SJSA1 (cell line): ENCODE measurements at places on chromosomes 1 and 21.

- DNase-seq: no peak
Measured at GRCh38 chr1:215594640-215595039, 27.5 kb downstream of the KCTD3 start.

DNA sequence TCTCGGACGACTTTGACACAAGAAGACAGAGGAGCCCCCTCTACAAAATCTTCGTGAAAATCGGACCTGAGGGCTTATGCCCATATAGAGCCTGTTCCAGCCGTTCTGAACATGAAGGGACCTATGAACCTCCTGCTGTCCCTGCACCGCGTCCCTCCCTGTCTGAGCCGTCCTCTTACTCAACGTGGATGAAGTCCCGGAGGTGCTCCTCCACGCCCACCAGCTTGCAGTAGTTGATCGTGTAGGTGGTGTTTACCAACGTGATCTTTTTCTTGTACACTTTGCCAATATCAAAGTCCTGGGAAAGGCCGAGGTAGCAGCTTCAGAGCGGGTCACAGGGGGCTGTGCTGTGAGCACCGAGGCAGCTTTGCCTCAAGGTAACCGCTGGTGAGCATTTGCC, 40.0 kb downstream of the CFAP74 start:
- no peak for DNase-seq

DNA sequence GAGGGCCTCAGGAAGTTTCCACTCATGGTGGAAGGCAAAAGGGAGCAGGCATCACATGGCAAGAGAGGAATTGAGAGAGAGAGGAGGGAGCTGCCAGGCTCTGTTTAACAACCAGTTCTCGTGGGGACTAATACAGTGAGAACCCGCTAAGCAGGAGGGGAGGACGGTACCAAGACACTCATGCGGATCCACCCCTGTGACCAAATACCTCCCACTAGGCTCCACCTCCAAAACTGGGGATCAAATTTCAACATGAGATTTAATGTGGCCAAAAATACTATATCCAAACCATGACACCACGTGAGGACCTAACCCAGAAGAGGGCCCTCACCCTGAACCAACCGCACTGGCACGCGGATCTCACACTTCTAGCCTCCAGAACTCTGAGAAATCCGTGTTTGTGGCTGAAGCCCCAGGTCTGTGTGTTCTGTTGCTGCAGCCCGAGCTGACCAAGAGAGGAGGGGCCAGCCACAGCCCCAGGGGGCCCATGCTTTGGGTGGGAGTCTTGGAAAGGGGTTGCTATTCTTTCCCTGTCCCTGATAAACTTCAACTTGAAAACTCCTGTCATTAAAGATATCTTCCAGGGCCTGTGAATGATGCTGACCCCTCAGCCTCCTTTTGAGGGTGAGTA, 32.0 kb downstream of the TRIM67 start:
- DNase-seq: no peak

GRCh38 chr1:223500560-223501425, 107.6 kb downstream of the CCDC185 start:
- DNase-seq: peak; percentile 90

GRCh38 chr1:58397187-58397820, 149.2 kb downstream of the OMA1 start:
- peak; percentile 32 for DNase-seq

GRCh38 chr1:201513498-201514243, 6.7 kb upstream of the CSRP1 start:
- DNase-seq: no peak

- no peak for DNase-seq
Measured at GRCh38 chr1:32249831-32250525, 1.1 kb upstream of the LCK start.

DNA sequence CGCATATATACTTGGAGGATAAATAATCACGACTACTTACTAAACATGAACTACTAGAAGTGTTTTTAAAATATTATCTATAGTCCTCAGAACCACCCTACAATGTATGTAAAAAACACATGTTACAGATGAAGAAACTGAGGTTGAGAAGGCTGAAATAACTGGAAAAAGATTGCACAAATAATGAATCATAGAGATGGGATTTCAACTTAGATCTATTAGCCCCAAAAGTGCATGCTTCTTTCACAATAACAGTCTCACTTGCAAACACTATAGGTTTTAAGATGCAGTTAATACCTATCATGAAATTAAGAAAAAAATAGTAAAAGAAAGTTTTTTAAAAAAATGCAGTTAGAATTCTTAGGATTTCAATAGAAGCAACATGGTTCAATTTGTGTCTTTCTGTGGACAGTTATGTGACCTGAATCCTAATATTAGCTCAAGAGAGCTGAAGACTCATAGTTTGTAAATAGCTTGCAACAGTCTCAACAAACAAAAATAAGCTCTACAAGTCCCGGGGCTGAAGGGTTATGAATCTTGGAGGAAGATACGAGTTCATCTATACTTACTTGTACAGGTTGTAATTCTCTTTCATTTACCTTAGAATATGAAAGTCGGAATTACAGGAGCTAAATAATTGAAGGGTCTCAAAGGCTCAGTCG, 58.6 kb upstream of the NTPCR start:
- DNase-seq: no peak

DNA sequence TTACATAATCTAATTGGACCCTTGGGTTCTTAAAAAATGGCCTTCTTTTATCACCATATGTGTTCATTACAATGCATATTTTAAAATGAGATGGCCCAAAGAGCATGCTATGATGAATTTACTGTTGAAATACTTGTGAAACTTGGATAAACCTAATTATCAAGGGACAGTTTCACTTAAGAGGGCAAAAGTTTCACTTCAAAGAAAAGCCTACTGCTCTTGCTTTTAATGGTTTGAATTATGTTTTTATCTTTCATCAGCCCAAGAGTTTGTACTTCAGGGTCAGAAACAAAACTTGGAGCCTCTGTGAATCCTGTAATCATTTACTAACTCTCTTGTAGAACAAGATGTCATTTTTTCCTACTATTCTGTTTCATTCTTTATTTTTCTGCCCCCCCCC, 32.3 kb downstream of the POU2F1 start:
- no peak for DNase-seq

DNA sequence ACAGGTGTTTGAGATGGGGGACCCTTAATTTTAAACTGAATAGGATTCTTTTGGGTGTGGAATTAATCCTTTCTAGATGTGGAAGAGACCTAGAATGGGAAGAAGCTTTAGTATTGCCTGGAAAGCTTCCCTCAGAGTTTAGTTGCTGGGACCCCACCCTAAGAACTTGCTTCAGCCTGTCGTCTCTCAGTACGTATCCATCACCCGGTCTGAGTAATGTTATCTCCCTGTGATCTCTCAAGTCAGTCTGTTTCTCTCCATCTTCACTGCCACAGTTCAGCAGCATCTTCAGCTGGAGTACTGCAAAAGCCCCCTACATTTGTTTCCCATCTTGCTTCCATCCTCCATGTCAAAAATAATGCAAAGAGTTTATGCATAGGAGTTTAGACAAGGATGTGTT, 28.9 kb downstream of the CNST start:
- no peak for DNase-seq

- DNase-seq: no peak
Measured at GRCh38 chr1:88935522-88936222, 44.3 kb upstream of the GTF2B start.

- DNase-seq: no peak
Measured at GRCh38 chr1:180577361-180577760, 18.6 kb downstream of the OVAAL start.

DNA sequence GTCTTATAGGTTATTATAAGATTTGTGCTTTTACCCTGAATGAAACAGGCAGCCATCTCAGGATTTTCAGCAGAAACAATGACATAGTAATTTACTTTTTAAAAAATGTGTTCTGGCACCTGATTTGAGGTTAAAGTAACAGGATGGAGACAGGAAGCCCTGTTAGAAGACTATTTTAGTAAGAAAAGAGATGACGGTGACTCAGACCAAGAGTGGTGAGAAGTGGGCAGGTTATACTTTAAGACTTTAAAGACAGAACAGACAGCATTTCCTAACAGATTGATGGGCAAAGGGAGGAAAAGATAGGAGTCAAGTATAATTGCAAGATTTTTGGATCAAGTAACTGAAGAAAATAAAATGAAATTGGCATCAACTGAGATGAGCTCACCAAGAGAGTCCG, 436.8 kb upstream of the NR5A2 start:
- DNase-seq: no peak

DNA sequence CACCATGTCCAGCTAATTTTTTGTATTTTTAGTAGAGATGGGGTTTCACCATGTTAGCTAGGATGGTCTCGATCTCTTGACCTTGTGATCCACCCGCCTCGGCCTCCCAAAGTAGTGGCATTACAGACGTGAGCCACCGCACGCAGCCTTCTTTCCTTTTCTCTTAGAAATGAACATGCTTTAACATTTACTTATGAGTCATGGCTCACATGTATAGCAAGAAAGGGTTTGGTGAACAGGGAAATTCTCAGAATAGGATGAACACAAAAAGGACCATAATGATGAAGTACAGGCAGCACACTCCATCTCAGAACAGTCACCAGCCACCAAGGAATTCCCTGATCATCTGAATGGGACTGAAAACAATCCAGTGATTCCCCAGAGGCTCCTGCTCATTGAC, 9.4 kb upstream of the VAMP4 start:
- DNase-seq: no peak

DNA sequence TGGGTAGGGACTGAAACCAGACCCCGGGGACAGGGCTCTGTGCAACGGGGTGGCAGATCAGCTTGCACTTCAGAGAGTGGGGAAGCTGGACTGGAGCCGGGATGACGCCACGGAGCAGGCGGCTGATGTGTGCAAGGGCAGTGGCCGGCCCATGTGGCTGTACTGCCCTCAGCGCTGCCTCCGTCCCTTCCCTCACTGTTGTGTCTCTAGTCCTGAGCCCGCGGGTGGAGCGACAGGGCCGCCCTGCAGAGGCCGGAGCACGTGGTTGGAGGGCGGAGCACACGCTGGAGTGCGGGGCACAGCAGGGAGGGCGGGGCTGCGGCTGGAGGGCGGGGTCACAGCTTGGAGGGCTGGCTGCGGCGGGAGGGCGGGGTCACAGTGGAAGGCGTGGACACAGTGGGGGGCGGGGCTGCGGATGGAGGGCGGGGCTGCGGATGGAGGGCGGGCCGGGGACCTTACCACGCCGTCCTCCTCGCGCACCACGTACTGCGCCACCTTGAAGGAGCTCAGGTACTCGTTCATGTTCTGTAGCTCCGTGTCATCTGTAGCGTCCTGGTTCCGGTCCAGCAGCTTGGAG, 52.4 kb downstream of the CHD5 start:
- no peak for DNase-seq

DNA sequence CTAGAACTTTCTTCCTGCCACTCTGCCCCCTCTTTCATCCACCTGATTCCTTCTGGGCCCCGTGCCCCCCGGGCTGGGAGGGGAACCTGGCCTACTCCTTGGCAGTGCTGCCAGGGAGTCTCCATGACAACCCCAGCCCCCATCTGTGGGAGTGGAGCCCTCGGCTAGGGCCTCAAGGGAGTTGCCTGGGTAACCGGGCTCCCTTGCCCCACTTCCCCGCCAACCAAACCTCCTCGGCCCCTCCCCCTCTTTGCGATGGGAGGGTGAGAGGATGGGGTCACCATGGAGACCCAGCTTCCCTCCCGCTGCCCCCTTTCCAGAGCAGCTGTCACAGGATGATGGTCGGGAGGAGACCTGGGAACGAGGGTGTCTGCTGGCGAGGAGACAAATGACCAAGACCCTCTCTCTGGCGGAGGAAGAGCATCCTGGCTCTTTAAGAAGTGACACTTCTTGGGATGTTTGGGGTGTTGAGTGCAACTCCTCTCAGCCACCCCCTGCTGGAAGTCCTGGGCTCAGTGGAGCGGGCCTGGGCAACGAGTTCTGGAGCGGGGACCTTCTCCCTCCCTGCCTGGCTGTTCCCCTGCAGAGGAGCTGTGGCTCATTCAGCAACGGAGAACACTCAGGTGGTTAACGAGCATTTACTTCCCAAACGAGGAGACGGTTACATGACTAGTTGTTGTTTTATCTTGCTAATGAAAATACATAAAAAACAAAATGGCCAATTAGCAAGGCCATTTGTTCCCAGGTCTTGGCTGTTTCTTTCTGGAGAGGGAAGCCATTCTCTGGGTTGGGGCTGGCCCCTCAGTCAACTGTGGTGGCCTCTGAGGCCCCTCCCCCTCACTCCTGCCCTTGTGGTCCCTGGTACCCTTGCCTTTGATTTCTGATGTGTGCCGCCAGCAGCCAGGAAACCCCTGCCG, 82.8 kb downstream of the UBIAD1 start:
- no peak for DNase-seq

DNA sequence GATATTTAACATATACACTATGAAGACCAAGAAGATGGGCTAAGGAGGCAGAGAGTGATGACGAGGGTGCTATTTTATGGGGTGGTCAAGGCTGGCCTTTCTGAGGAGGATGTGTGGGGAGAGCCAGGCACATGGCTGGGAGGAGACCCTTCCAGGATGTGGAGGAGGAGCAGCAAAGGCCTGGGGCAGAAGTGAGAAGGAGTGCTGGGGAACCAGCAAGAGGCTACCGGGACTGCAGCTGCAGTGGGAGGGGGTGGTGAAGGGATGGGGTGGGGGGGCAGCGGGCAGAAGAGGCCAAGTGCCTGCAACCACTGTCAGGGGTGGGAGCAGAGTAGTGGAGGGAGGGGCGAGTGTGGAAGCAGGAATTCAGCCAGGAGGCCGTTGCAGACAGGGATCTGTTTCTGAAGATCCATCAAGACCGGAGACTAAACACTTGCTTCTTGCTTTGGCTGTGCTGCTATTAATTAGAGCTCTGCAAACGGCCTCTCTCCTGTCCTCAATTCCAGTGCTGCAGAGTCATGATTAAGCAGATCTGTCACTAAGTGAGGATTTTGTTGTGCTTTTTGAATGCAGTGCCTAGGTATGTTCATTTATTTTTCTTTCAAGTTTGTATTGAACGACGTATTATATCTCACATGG, 89.9 kb downstream of the IER5 start:
- no peak for DNase-seq

GRCh38 chr1:54356680-54357147, 49.5 kb downstream of the SSBP3 start:
- no peak for DNase-seq

GRCh38 chr1:212364985-212365384, 49.7 kb downstream of the PACC1 start:
- no peak for DNase-seq

DNA sequence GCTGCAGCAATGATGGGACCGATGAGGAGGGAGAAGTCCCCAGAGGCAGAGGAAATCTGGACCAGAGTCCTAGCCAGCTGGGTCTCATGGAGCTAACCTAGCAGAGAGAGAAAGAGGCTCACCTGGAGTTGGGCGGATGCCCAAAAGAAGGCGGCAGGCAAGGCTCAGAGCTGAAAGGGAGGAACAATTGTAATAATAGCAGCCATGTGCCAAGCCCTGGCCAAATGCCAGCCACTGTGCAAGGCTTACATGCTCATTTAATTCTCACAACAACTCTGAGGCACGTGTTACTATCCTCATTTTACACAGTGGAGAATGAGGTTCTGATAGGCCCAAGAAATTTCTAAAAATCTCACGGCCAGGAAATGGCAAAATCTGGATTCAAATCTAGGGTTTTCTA, 50.0 kb upstream of the ZNF648 start:
- DNase-seq: no peak

DNA sequence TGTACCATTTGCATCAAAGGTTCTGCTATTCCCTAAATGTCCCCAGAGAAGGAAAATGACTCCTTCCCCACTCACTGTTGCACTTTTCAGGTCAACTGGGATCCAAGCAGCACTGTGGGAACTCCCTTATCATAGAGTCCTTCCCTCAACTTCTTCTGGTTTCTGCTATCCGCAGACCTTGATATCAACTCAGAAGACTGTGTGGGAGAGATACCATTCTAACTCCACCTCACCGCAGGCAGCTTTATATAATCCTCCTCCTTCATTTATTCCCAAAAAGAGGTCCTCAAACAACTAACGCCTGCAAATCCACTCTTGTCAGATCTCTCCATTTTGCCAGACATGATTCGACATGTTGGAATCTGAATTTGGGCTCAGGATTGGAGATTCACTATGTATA, 27.3 kb downstream of the LHX9 start:
- DNase-seq: no peak
